Colonic mucosa (tissue), 4 donors: ENCODE measurements at places on chromosomes 4 and X. TPM values are rescaled to one million over a fixed set of nuclear protein-coding genes. Genes with fewer than 3 reads are reported as not detected.

Gene FSTL5
- total RNA-seq = not detected

Gene TEX13D
- not detected for total RNA-seq

GRCh38 chrX:55120761-55121358, 32.0 kb downstream of the PAGE2 start:
- H3K27me3 ChIP-seq = no peaks in the 10 kb centered on the region
- H3K4me1 ChIP-seq = no peaks in the 10 kb centered on the region
- no peaks in the 10 kb centered on the region for H3K36me3 ChIP-seq
- no peak overlapping the region for H3K27ac ChIP-seq

- no peak overlapping the region for H3K4me3 ChIP-seq
- H3K36me3 ChIP-seq = no peaks in the 10 kb centered on the region
- H3K27me3 ChIP-seq = no peaks in the 10 kb centered on the region
- no peak overlapping the region for H3K27ac ChIP-seq
- DNase-seq = no peak
- H3K4me1 ChIP-seq = no peaks in the 10 kb centered on the region
Measured at GRCh38 chr4:147408189-147408588, 72.7 kb upstream of the EDNRA start.

GRCh38 chr4:4856071-4857000, 3.1 kb upstream of the MSX1 start:
- H3K4me3 ChIP-seq = peak overlapping the region; percentile 18
- no peak overlapping the region for H3K27ac ChIP-seq
- no peak for DNase-seq
- H3K27me3 ChIP-seq = peaks cover 93% of the 10 kb centered on the region

DNA sequence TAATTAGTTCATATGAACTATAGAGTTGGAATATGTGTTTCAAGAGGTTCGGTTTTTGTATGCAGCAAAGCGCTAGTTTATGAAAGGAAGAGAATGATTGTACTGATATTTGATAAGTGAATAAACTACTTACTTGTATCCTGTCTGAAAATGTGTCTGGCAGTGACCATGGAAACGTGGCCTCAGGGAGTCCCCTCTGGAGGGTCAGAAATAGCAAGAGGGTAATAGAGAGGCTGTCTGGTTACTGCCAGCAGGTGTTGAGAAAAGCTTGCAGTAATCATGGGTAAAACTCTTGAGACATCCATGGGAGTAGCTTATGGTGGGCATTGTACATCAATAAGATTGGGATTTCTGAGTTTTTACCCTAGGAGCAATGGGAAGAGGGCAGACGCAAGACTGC, 77.1 kb downstream of the DCLK2 start:
- no peak overlapping the region for H3K4me3 ChIP-seq
- no peak for DNase-seq
- no peaks in the 10 kb centered on the region for H3K27me3 ChIP-seq
- no peak overlapping the region for H3K27ac ChIP-seq
- H3K36me3 ChIP-seq = no peaks in the 10 kb centered on the region
- no peaks in the 10 kb centered on the region for H3K4me1 ChIP-seq

DNA sequence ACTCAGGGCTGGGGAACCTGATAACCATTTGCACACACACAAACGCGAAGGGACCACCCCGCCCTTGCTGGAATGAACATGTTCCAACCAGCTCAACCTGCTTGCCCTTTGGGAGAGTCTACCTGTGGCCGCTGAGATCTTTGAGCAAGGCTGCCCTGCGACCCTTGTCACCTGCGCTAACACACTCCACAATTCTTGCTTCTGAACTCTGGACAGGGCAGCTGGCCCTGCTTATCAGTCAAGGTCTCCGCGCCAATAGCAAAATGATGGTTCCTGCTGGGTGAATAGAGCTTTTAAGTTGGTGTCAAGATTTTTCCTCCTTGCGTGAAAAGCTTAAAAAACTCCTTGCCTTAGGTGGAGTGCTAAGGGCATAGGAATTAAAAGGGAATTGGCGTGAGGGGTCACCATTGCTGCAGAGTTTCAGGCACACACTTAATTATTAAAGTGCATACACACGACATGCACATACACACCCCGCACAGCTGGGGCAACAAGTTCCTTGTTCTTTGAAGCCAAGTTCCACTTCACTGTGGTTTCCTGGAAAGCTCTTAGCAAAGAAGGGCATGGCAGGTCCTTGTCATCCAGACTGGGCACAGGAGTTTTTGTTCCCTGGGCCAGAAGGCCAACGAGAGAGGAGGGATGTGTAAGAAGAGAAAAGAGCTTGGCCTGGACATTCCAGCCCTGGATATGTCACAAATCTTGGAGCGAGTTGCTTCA, 207.7 kb downstream of the STIM2 start:
- H3K4me3 ChIP-seq = no peak overlapping the region
- H3K36me3 ChIP-seq = no peaks in the 10 kb centered on the region
- no peaks in the 10 kb centered on the region for H3K27me3 ChIP-seq
- DNase-seq = peak; percentile 14
- no peak overlapping the region for H3K27ac ChIP-seq

DNA sequence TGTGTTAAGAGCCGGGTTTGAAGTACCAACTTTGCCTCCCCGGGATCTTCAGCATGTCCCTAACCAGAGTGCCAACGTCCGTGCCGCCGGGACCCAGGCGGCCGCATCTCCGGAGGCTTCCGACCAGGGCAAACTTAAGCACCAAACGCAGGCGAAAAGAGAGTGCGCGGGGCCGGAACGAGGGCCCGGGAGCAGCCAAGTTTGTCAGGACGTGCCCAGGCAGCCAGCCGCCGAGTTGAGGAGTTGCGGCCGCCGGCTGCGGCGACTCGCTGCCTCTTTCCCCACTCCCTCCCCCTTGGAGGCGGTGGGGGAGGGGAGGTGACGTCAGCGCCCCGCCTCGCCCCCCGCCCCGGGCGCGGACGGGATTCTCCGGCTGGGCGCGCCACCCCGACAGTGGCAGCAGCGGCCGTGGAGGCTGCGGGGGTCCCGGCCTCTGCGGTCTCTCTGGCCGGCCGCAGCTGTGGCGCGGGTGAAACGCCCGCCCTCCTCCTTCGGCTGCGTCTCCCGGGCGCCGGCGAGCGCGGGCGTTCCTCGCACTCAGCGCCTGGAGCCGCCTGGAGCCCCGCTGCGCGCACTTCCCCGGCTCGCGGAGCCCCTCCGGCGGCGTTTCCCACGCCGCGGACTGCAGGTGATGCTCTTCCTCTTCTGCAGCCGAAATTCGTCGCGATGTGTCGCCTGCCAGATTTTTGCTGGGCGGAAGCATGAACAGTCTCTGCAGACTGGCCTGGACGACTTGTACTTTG, 2.9 kb upstream of the FAT1 start:
- peak overlapping the region; percentile 76 for H3K4me3 ChIP-seq
- H3K36me3 ChIP-seq = no peaks in the 10 kb centered on the region
- peak; percentile 88 for DNase-seq
- no peaks in the 10 kb centered on the region for H3K27me3 ChIP-seq
- H3K27ac ChIP-seq = peak overlapping the region; percentile 92
- H3K4me1 ChIP-seq = no peaks in the 10 kb centered on the region

DNA sequence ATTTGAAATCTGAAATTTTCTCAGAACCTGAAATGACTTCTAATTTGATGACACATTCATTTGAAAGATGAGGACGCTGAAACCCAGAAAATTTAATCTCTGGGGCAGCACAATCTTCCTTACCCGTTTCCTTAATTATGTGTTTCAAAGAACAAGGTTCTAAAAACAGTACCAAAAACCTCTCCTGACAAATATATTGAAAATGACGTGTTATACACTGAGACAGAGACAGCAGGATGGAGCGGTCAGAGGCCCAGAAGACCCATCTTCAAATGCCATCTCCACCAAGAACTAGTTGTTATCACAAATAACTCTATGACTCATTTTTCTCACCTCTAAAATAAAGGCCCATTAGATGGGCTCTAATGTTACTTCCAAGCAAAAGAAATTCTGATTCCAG, 177.3 kb downstream of the NSUN7 start:
- no peak for DNase-seq
- no peak overlapping the region for H3K27ac ChIP-seq
- H3K4me3 ChIP-seq = no peak overlapping the region
- H3K27me3 ChIP-seq = no peaks in the 10 kb centered on the region

GRCh38 chrX:102957751-102958150, 20.7 kb downstream of the RAB40AL start:
- H3K27me3 ChIP-seq = no peaks in the 10 kb centered on the region
- H3K4me3 ChIP-seq = no peak overlapping the region
- H3K27ac ChIP-seq = no peak overlapping the region
- no peak for DNase-seq
